MV-4-11 (cell line): ENCODE measurements at places on chromosomes 7 and 10.

DNA sequence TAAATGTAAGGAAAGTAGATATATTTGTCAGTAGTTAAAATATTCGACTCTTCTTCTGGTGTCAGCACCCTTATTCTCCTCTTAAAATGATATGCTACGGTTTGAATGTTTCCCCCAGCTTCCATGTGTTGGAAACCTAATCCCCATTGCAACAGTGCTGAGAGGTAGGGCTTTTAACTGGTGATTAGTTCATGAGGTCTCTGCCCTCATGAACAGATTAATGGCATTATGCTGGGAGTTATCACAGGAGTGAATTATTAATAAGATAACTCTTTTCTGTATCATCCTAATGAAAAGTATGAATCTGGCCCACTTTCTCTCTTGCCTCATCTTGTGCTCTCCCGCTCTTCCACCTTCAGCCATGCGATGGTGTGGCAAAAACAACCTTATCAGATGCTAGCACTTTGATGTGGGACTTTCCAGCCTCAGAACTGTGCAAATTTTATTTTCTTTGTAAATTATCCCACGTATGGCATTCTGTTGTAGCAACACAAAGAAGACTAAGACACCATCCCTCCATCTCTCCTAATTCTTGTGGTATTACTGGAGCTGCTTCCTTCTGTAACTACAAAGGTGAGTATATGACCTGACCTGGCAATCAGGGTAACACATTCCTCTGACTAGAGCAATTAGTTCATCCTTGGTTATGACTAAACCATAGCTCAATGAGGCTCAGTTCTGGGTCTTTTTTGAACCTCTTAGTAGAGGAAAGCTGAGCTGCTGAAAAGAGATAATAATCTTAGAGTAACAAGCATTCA, 171.1 kb upstream of the TMEM196 start:
- DNase-seq = no peak

GRCh38 chr7:17526621-17527020, 228.2 kb downstream of the AHR start:
- DNase-seq = no peak

- no peak for DNase-seq
Measured at GRCh38 chr10:98636921-98637329, 190.2 kb upstream of the HPS1 start.

GRCh38 chr7:35499226-35499625, 195.7 kb downstream of the HERPUD2 start:
- DNase-seq = no peak

DNA sequence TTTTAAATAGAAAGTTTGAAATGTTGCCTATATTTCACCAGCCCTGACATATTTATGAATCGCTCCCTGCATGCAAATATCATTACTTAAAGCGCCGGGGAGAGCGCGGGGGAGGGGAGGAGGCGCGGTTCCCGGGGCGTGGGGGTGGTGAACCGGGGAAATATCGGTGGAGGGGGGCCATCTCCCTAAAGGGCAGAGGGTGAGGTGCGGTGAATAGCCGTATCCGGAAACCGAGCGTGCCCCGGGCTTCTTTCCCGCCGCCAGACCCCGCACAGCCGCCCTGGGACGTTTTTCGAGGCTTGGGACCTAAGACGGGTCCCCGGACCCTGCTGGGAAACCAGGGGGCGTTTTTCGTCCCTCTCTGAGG, 6.9 kb upstream of the ZNF503 start:
- no peak for DNase-seq

DNA sequence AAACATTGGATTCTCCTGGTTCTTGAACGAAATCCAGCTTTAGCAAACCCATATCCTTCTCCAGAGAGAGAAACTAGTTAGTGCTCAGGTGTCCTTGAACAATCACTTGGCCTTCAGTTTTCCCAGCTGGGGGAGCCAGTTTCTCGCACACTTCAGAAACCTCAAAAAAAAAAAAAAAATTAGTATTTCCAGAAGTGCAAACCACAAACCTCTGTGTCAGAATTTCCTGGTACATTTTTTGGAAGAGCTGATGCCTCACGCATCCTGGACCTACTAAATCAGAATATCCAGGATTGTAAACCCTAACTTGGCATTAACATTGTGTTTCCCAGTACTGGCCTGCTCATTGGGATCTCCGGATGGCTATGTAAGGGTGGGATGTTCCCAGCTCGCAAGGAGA, 143.4 kb upstream of the EGR2 start:
- DNase-seq = no peak

- DNase-seq = peak; percentile 81
Measured at GRCh38 chr7:77538281-77539212, 1.5 kb downstream of the PTPN12 start.

DNA sequence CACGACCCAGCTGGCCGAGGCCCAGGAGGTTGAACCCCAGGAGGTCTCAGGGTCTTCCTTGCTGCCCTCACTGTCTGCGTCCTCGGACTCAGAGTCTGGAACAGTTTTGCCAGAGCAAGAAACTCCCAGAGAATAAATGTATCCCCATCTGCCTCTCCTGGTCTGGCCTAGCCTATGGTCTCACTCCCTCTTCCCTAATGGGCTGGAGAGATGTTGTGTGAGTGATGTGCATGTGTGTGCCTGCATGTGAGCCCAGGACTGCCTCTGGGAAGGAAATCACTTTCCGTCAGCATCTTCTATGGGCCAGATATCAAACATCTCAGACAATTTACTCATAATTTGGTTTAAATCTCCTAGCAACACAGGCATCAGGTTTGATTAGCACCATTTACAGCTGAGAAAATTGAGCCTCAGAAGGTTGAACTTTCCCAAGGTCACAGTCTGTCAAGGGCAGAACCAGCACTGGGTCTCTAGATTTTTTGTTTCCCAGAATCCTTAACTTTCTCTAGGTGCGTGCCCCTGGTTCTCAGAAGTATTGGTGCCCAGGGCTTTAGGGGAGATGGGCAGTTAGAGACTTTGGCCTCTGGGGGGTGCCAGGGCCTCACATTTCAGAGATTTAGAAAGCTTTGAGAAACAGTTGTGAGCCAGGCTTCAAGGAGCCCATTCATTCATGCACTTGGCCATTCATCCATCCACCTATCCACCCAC, 4.9 kb downstream of the TMEM270 start:
- peak; percentile 33 for DNase-seq

DNA sequence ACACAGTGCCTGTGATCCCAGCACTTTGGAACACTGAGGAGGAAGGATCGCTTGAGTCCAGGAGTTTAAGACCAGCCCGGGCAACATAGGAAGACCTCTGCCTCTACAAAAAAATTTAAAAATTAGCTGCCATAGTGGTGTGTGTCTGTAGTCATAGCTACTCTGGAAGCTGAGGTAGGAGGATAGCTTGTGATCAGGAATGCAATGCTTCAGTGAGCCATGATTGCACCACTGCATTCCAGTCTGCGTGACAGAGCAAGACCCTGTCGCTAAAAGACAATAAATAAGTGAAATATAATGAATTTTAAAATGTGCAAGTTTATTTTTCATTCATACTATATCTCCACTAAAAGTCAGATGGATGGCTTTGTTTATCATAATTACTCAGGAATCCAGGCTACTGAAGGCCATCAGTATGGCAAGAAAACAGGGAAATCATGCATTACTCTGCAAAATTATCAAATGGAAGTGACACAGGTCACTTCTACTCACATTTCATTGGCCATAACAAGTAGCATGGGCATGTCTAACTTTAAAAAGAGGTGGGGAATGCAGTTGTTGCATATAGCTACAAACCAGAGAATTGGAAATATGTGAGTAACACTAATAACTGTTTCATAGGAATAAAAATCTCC, 32.9 kb upstream of the FAM3C start:
- no peak for DNase-seq

DNA sequence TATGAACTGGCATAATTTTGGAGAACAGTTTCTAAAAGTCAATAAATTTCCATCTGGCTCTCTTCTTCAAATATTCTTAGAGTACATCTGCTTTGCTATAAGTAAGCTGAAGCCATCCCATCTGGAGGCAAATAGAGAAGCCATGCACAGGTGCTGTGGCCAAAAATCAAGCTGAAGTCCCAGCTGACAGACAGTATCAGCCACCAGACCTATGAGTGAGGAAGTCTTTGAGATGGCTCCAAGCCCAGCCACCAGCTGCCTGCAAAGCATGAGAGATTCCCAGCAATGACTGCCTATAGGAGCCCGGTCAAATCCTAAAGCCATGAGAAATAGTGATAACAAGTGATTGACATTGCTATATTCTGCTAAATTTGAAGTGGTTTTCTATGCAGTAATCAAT, 21.7 kb upstream of the PRSS58 start:
- DNase-seq = no peak

GRCh38 chr7:57423768-57424167, 26.2 kb upstream of the ZNF716 start:
- DNase-seq = no peak

- DNase-seq = no peak
Measured at GRCh38 chr10:27100813-27101347, 586 bp upstream of the ANKRD26 start.

- DNase-seq = no peak
Measured at GRCh38 chr7:153930696-153931095, 121.5 kb upstream of the DPP6 start.

GRCh38 chr10:46516660-46517416, 39.6 kb downstream of the GPRIN2 start:
- no peak for DNase-seq

DNA sequence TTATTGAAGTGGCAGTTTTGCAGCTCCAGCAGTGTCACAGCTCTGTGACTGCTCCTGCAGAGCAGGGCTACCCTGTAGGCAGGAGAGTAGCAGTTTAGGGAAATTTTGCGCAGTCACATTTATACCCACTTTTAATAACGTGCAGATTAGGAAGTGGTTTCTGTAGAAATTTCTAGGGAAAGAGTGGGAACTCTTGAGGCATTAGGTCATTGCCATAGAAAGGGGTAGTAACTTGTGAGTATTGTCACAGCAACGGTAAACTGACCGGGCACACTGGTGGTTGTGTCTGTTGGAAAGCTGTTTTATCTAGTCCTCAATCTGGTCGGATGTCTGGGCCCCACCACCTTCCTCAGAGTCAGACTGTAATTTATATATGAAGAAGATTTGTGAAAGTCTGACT, 51.9 kb downstream of the CDC14C start:
- peak; percentile 53 for DNase-seq
